ENCODE measurements at places on chromosomes 6 and 20.

DNA sequence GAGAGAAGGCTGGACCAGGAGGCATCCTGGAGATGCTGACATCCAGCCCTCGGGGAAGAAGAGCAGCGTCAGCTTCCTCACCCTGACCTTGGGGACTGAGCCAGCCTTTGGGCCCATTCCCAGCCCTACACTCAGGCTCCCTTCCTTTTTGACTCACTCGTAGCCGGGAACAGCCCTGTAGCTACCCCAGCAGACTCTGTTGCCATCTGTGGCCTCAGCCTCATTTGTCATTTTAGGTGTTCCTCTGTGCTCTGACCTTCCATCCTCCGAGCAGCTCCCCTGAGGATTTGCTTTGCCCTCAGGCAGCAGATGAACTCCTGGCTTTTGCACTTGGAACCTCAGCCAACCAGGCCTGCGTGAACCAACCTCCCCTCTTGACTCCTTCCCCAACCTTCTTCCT lies 67.5 kb downstream of the ELOVL2 start:
- H3K4me1 ChIP-seq, result no peaks in the 10 kb centered on the region
- H3K36me3 ChIP-seq, result no peaks in the 10 kb centered on the region
- no peak for DNase-seq
- H3K27me3 ChIP-seq, result no peaks in the 10 kb centered on the region
- H3K4me3 ChIP-seq, result no peak overlapping the region
- H3K27ac ChIP-seq, result no peak overlapping the region

DNA sequence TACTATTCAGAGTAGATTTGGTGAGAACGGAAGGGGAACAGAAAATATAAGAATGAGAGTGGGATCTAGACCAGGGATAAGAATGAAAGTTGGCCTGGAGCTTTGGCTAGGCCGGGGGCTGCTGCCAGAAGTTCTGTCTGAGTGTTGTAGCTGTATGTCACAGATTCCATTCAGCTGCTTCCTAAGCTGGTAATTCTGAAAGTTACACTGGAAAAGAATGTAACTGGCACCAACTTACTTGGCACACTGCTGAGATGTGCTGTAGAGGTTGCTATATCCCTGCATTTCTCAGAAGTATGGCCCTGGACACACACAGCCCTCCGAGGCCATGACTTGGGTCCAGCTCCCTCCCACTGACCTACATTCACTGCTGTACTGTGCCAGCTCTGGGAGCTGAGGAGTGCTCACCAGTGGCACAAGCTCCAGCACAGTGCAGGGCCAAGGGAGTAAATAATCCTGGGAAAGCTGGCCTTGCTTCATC lies 25.8 kb upstream of the TMEM217 start:
- peaks cover 47% of the 10 kb centered on the region for H3K4me1 ChIP-seq
- DNase-seq, result peak; percentile 67
- H3K27me3 ChIP-seq, result no peaks in the 10 kb centered on the region

- no peaks in the 10 kb centered on the region for H3K27me3 ChIP-seq
- H3K4me1 ChIP-seq, result no peaks in the 10 kb centered on the region
- DNase-seq, result no peak
- H3K27ac ChIP-seq, result no peak overlapping the region
- H3K36me3 ChIP-seq, result no peaks in the 10 kb centered on the region
Measured at GRCh38 chr6:16163535-16164300, 34.8 kb downstream of the MYLIP start.

DNA sequence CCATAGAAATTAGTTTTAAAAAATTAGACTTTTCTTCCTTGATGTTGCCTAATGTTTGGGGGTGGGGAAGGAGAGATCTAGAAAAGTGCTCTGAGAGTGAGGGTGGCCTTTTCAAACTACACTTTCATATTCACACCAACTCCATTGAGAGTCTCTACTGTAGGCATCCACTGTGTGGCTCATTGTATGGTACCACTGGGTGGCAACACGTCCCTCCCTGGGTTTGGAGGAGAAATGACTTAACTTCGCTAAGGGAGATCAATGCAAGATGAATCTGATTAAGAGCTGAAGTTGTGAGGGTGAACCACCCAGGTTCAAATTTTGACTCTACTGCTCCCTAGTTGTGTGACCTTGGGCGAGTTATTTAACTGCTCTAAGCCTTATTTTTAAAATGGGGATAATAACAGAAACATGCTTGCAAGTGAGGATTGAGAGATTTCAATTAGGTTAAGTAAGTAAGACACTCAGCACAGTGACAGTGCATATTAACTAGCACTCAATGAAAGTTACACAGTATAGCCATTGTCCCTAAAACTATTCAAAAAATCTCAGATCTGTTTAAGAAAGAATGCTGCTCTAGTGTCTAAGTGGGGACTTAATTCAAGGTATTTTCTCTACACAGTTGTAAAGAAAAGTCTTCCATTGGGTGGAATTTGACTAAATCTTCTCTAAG lies 193.5 kb upstream of the CNR1 start:
- no peak overlapping the region for H3K27ac ChIP-seq
- H3K36me3 ChIP-seq, result no peaks in the 10 kb centered on the region
- DNase-seq, result no peak
- no peaks in the 10 kb centered on the region for H3K4me1 ChIP-seq

- H3K27me3 ChIP-seq, result no peaks in the 10 kb centered on the region
- no peaks in the 10 kb centered on the region for H3K36me3 ChIP-seq
Measured at GRCh38 chr6:165747963-165748362, 84.9 kb upstream of the PDE10A start.

DNA sequence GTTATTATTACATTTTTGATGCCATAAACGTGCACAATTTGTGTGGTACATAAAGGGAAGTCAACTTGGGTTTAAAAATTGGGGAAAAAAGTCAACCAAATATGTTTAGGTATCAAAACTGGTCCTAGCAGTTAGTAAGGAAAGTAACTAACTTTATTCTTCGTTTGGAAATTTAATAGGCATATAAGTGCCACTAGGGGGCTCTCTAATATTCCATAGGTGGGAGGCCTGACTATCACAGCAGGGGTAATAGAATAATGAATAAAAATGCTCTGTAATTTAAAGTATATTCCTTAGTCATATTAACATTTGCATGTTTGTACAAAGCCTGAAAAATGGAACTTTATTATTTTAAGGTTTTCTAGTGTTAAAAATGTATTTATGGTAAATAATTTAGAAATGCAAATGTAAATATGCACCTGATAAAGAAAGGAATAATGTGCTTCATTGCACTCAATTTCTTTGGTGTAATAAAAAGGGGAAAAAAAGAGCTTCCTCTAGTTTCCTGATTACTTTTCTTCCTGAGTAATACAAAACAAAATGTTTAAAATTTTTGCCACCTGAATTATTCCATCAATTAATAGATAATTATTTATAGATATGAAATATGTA lies 125.7 kb upstream of the HDAC2 start:
- H3K27me3 ChIP-seq, result no peaks in the 10 kb centered on the region
- no peak overlapping the region for H3K27ac ChIP-seq
- no peaks in the 10 kb centered on the region for H3K36me3 ChIP-seq
- H3K4me3 ChIP-seq, result no peak overlapping the region

GRCh38 chr6:6474170-6474920 lies 114.2 kb upstream of the LY86 start:
- H3K36me3 ChIP-seq, result no peaks in the 10 kb centered on the region
- DNase-seq, result no peak
- H3K4me3 ChIP-seq, result no peak overlapping the region
- H3K4me1 ChIP-seq, result no peaks in the 10 kb centered on the region
- H3K27ac ChIP-seq, result no peak overlapping the region

DNA sequence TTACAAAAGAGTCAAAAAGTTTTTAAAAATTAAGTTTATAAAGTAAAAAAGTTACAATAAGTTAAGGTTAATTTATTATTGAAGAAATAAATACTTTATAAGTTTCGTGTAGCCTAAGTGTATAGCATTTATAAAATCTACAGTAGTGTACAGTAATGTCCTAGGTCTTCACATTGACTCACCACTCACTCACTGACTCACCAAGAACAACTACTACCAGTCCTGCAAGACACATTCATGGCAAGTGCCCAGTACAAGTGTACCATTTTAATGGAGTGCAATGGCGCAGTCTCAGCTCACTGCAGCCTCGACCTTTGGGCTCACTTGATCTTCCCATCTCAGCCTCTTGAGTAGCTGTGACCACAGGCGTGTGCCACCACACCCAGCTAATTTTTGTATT lies 128.2 kb downstream of the GPX5 start:
- no peaks in the 10 kb centered on the region for H3K36me3 ChIP-seq
- H3K27ac ChIP-seq, result no peak overlapping the region
- DNase-seq, result no peak
- no peaks in the 10 kb centered on the region for H3K4me1 ChIP-seq

DNA sequence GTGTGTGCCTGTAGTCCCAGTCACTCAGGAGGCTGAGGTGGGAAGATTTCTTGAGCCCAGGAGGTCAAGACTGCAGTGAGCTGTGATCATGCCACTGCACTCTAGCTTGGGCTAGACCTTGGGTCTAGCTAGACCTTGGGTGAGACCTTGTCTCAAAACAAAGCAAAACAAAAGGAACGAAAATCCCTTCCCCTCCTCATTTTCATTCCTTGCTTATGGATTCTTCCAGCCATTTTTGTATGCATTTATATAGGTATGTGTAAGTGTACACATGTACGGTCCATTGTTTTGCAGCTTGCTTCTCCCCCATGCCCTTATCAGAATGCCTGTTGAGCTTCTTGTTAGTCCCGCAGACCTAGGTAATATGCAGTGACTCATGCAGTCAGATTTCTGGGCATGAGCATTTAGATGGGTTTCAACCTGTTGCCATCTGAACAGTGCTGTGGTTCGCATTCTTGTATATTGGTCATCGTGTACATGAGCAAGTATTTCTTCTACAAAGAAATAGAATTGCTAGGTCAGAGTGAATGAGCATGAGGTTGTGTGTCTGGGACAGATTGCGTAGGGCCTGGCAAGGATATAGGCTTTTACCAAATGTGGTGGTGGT lies 73.2 kb downstream of the ATRN start:
- no peak overlapping the region for H3K4me3 ChIP-seq
- H3K27ac ChIP-seq, result no peak overlapping the region
- H3K4me1 ChIP-seq, result no peaks in the 10 kb centered on the region
- no peaks in the 10 kb centered on the region for H3K27me3 ChIP-seq

DNA sequence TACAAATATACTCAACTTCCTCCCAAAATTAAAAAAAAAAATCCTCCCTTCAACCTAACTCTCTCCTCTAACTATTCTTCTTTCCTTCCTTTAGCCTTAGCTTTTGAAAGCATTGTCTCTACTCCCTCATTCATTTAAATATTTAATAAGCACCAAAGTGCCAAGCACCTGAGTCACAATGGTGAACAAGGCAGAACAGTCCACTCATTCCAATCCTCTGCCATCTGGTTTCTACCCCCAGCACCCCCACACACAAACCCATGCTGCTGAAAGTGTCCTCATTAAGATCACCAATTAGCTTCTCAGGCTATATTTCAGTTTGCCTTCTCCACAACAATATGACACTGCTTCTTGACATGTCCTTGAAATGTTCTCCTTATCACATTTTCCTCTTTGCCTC lies 76.3 kb downstream of the DTNBP1 start:
- H3K36me3 ChIP-seq, result no peaks in the 10 kb centered on the region
- no peaks in the 10 kb centered on the region for H3K4me1 ChIP-seq
- H3K27ac ChIP-seq, result no peak overlapping the region
- no peak for DNase-seq
- no peaks in the 10 kb centered on the region for H3K27me3 ChIP-seq

DNA sequence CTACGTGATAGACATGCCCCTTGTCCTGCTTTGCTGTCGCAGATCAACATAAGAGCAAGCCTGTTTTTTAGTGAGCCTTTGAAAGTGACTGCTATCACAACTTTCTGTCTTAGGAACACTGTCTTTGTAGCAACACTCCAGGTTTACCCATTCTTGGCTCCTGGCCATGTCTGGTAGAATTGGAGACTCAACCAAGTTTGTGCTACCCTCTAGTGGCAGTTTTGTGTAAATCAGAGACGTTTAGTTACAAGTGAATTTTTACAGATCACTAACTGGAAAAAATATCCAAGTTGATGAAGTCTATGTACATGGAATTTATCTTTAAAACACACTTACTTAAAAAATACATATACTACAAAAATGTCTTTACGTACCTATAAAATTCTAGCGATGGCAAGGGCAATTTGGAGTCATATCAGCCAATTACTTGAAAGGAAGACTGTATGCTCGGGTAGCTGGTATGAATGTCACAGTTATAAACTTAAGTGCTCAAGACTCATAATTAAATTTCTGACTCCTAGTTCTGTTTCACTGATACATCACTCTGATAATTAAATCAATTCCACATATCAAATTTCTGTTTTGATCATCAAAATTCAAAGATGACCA lies 101.4 kb downstream of the ADGB start:
- no peaks in the 10 kb centered on the region for H3K36me3 ChIP-seq
- no peak overlapping the region for H3K4me3 ChIP-seq
- no peaks in the 10 kb centered on the region for H3K4me1 ChIP-seq
- H3K27ac ChIP-seq, result no peak overlapping the region

GRCh38 chr6:41153992-41154625 lies at the start of gene TREML1:
Gene TREML1, minus strand, starts transcription at chr6:41154347. Its CDS starts 59 bp downstream, at chr6:41154288.
- H3K27me3 ChIP-seq, result no peaks in the 10 kb centered on the region
- no peak for DNase-seq
- no peak within 1 kb of the TSS for H3K4me3 ChIP-seq
- H3K4me1 ChIP-seq, result no peaks in the 10 kb centered on the region

DNA sequence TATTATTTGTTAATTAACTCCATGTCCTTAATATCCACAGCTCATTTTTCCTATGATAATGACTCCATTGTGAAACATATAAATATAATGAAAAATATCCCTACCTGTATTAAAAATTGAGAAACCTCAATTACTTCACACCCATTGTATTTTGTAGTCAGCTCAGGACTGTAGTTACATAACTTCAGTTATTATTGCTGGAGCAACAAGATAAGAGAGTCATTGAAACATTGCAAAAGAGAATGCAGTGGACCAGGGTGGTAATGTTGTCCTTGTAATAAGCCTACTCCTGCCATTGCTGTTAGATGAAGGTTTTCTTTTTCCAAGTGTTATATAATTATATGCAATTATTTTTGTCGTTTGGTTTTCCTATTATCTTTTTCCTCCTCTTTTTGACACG lies 184.4 kb downstream of the PRL start:
- DNase-seq, result no peak
- no peaks in the 10 kb centered on the region for H3K4me1 ChIP-seq
- no peaks in the 10 kb centered on the region for H3K27me3 ChIP-seq
- no peak overlapping the region for H3K27ac ChIP-seq
- H3K4me3 ChIP-seq, result no peak overlapping the region

- no peaks in the 10 kb centered on the region for H3K4me1 ChIP-seq
- DNase-seq, result no peak
- H3K27me3 ChIP-seq, result no peaks in the 10 kb centered on the region
- no peak overlapping the region for H3K27ac ChIP-seq
- no peaks in the 10 kb centered on the region for H3K36me3 ChIP-seq
- no peak overlapping the region for H3K4me3 ChIP-seq
Measured at GRCh38 chr20:59961423-59961822, 3.2 kb downstream of the CDH26 start.

DNA sequence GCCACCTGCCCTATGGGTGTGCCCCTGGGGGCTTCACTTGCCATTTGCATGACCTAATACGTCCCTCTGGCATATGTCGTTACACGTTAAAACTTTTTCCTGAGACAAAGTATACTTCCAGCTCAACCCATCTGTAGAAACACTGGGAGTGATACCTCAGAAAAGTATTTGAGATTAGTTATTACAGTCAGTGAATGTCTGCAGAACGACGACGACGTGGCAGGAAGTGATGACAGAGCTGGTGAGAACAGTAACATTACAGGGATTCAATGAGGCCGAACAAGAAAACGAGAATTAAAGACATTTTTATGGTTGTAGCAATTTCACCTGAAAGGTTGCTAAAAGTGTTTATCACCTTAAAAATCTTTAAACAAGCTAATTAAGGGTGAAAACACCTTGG lies 40.2 kb downstream of the SASH1 start:
- H3K27ac ChIP-seq, result no peak overlapping the region
- H3K4me1 ChIP-seq, result no peaks in the 10 kb centered on the region
- DNase-seq, result no peak
- H3K36me3 ChIP-seq, result no peaks in the 10 kb centered on the region
- no peaks in the 10 kb centered on the region for H3K27me3 ChIP-seq

GRCh38 chr6:38233161-38233791 lies 406.5 kb downstream of the BTBD9 start:
- no peaks in the 10 kb centered on the region for H3K4me1 ChIP-seq
- no peak overlapping the region for H3K27ac ChIP-seq
- H3K36me3 ChIP-seq, result no peaks in the 10 kb centered on the region
- H3K27me3 ChIP-seq, result no peaks in the 10 kb centered on the region

Data from ascending aorta (tissue), 2 donors.